ENCODE measurements at places on chromosomes 7 and 10. TPM values are rescaled to one million over a fixed set of nuclear protein-coding genes. Genes with fewer than 3 reads are reported as not detected.

DNA sequence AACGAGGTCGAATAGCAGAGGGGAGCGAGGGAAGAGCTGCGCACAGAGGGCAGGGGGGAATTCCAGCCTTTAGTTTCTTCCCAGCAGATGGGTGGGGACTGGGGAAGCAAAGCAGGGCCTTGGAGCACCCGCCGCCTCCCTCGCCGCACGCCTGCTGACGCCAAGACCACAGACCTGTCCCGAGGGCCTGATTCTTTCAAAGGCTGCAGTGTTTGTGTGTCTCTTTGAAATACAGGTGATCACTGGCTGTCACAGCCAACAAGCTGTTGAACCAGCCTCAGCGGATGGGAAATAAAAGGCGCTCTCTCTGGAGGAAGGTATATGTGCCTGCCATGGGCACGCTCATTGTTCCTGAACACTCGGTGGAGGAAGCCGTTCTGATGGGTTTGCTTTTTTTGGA lies 119.3 kb downstream of the FAM53B start:
- no peak for DNase-seq

DNA sequence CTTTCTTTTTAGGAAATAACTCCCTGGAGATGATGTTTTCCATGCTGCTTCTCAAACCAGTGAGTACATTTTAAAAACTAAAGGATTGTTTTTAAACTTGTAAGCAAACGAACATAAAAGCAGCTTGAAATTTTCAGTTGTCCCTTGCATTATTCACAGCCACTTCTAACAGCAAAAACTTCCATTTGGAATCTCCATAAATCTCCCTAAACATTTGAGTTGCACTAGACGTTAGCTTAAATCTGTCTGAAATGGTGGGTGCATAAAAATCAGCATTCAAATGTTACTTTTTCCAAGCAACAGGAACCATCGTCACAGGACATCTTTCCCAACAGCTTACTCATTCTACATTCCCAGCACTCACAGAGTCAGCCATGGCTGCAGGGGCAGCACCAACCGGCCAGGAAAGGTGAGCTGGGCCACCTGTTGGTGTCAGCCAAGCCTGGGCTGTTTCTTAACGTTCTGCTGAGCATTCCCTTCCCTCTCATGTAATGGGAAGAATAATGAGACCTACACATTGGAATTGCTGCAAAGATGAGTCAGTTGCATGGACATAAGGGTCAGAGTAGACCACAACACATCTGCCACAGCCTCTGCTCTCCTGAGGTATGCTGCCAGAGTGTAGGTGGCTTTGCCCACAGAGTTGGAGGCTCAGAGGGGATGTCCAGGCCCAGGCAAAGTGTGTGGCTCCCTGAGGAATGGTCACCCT lies 163.2 kb downstream of the TNS3 start:
- no peak for DNase-seq

DNA sequence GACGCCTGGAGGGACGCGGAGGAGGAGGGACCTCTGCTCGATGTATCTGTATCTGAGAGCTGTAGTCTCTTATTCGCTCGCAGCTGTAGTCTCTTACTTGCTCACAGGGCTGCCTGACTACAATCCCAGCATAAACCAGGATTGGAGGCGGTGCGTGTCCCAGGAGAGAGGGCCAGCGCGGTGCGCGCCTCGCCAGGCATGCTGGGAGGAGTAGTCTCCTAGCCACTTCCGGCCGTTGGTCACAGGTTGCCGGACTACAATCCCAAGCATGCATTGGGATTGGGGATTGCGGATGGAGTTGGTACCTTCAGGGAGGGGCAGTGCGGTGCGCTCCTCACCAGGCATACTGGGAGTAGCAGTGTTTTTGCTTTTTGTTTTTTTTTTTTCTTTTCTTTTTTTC lies 421.7 kb upstream of the NUPR2 start:
- no peak for DNase-seq

GRCh38 chr10:124683814-124684213 lies 60.4 kb downstream of the FAM53B start:
- DNase-seq = no peak

- DNase-seq = no peak
Measured at GRCh38 chr7:98990356-98990755, 112.0 kb downstream of the TRRAP start.

GRCh38 chr7:98594348-98594747 lies 22.7 kb upstream of the NPTX2 start:
- DNase-seq = no peak

DNA sequence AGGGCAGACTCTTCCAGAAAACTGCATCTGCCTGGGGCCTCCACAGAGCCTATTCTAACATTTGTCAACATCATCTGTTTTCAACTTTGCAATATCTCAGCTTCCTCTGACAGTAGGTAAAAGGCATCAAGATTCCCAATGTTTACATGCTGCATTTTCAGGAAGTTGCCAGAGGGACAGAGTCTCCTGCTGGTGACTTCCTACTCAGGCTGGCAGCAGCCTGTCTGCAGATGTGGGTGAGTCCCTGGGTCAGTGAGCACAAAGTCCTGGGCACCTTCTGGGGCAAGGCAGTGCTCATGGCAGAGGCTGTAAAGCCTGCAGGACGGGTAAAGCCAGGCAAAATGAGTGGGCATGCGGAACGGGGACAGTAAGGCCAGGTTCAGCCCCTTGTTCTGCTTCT lies 69.4 kb downstream of the EBF3 start:
- DNase-seq = no peak

DNA sequence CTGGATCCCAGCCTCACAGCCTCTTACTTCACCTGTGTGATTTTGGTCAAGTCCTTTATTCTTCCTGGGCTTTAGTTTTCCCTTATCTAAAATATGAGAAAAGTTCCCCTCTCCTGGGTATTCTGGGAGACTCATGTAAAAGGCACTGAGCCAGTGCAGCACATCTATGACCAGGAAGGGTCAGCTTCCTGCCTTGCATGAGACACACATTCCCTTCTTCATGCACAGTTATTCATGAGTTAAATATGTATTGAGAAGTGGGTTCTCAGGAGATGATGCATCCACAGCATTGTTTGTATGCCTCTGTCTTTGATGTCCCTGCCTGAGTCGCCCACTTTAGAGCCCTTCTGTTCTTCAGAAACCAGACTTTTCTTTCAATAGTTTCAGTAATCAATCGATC lies 33.3 kb downstream of the EGFR start:
- no peak for DNase-seq

DNA sequence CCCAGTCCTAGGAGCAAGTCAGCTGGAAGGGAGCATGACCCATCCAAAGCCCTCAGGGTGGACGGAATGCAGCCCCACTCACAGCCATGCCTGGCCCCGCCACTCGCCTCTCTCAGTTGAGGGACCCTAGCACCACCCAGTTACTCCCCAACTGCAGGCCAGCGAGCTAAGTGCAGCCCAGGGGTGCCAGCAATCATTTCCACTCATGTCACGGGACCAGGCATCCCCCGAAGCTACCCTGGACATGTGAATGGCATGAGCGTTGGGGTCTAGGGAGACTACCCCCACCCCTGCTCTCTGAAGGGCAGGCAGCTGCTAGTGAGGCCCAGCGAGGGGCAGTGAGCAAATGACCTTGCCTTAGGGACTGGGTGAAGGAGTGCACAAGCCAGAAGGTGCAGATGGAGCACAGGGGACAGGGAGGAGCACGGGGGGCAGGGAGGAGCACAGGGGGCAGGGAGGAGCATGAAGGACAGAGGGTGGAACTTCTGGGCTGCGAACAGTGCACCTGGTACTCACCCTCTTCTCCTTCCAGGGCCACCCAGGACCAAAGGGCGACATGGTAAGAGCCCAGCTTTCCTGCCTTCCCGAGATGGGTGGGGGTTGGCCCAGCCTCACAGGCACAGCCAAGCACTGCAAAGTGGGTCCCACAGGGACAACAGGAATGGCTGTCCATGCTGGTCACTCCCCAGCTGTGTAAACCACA lies 87.3 kb downstream of the COL13A1 start:
- no peak for DNase-seq

GRCh38 chr7:70786076-70786475 lies 345.9 kb upstream of the GALNT17 start:
- DNase-seq = no peak

DNA sequence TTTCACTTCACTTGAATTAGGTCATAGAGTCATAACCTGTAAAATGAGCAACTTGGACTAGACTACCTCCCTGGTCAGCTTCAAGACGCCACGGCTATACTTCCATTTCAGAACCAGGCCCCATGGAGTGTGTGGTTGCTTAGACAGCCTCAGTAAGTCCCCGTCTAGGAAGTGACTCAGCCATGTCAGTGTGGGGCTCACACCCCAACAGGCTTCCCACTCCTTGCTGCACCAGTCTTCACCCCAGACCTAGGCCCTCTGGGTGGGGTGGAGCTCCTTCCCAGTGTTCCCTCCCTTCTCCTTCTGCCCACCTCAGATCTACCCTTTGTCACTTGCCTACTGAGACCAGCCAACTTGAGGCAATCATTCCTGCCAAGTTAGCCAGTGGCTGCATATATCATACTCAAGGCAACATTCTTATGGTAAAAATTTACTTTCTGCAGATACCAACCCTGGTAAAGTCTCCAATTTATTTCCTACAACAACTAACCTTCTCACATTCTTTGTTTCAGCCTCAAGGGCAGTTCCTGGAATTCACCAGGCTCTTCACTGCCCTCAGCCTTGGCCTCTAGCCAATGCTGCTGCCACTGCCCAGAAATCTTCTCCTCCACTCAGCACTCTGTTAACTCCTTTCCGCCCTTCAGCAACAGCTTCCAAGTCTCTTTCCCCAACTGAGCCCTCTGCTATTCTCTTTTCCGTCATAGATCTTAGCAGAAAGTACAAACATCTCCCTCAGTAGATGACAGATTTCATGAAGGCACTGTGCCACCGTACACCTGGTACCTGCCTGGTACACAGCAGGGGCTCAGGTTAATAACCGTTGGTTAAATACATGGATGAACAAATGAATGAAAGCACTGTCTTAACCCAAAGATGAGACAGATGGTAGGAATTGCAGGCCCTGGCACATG lies 31.3 kb upstream of the ZNRF2 start:
- DNase-seq = no peak

GRCh38 chr10:124802313-124802675 lies 675 bp downstream of the ABRAXAS2 start:
- DNase-seq = peak; percentile 7

- no peak for DNase-seq
Measured at GRCh38 chr10:2759233-2759632, 308.1 kb upstream of the PFKP start.

- DNase-seq = no peak
Measured at GRCh38 chr10:30577048-30577447, 52.5 kb downstream of the LYZL2 start.

GRCh38 chr7:75737856-75738603 lies 711 bp downstream of the HIP1 start:
- DNase-seq = no peak

GRCh38 chr10:123891144-123892071 lies at the start of gene CPXM2:
Gene CPXM2 (minus strand): TSS chr10:123891807. CDS start chr10:123891659, 148 bp downstream.
- DNase-seq = no peak

- DNase-seq = no peak
Measured at GRCh38 chr7:154425271-154425670, 373.1 kb downstream of the DPP6 start.

DNA sequence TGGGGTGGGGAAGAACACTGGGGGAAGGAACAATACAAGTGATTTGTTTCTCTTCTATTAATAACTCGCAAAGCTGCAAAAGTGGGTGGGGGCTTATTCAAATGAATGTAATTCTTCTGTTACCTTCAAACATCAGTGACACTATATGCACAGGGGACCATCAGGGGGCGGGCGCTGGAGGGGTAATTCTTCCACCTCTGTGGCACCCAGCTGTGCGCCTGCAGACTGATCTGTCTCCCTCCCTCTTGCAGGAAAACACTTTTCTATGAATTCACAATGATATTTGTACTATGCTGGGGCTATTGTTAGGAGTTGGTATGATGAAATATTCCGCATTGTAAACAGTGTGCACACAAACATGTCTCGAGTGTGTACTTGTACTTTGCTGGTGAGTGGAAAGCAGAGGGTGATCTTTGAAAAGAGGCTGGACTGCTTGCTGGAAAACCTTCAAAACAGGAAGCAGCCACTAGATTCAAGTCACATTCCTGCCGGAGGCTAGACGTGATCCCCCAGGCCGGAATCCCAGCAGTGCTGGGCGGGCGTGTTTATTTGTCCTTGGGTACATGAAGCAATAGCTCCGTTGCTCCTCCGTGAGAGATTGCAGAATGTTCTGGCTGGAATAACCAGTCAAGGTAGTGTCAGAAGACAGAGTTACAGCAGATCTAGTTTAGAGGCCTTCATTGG lies 15.8 kb upstream of the BNIP3 start:
- DNase-seq = no peak

DNA sequence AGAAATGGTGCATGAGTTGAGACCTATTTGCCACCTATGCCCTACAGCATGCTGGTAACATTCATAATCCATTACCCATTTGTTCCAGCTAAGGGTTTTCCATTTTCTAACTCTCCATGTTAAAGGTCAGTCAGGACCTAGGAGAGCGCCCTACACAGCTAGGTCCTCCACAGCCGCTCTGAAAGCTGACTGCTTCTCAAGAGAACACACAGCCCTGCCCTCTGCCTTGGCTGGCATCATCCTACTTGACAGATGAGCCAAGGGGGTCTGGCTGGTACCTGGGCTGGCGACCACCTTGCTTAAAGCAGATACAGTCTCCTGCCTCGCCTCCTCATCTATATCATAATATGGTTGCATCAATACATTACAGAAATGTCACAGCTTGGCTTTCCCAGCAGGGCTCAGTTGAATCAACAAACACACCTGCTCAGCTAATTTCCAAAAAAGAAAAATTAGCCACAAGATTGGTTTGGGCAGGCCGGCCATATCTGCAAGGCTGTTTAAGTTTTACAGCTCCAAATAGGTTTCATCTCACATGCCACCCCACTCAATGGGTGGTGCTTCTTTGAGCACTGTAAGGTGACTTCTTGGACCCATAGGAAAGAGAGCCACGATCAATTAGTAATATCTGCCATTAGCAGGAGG lies 17.3 kb downstream of the TLL2 start:
- no peak for DNase-seq

- DNase-seq = no peak
Measured at GRCh38 chr10:44513591-44513990, 128.7 kb upstream of the CXCL12 start.

- no peak for DNase-seq
Measured at GRCh38 chr7:1947586-1948217, 277.6 kb downstream of the ELFN1 start.

- DNase-seq = no peak
Measured at GRCh38 chr10:9294132-9294663, 1239.7 kb downstream of the GATA3 start.

The CLCN1 gene
- polyA plus RNA-seq = not detected

The SFRP5 gene
- polyA plus RNA-seq = not detected

The ANKRD61 gene
- 0.40 TPM for polyA plus RNA-seq

The GIMAP4 gene
- polyA plus RNA-seq = 449 TPM

The PANK1 gene
- 1.9 TPM for polyA plus RNA-seq

The GOLGA7B gene
- polyA plus RNA-seq = 0.46 TPM
